Non-pigmented ciliary epithelial cell (primary cell): ENCODE measurements at places on chromosomes 2 and 18.

GRCh38 chr2:232477751-232478510 is 9.7 kb downstream of the ECEL1 start:
- no peak for DNase-seq

GRCh38 chr2:178401994-178402437 is 49.0 kb downstream of the PRKRA start:
- DNase-seq = no peak

DNA sequence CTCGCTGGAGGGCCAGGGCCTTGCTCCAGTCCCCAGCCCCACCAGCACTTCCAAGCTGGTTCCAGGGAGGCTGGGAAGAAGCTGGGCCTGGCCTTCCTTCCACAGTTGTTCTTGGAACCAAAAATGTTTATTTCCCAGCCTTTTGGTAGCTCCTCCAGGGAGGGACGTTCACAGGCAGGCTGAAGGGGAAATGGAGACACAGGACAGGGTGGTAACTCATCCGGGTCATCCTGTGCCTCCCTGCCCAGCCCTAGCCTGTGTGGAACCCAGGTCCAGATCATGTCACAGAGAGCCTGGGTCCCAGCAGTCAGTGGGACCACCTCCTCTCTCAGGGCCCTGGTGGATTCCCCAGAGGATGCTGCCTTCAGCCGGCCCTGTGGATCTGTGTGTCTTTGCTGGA is 12.5 kb upstream of the ARMC9 start:
- DNase-seq = no peak

DNA sequence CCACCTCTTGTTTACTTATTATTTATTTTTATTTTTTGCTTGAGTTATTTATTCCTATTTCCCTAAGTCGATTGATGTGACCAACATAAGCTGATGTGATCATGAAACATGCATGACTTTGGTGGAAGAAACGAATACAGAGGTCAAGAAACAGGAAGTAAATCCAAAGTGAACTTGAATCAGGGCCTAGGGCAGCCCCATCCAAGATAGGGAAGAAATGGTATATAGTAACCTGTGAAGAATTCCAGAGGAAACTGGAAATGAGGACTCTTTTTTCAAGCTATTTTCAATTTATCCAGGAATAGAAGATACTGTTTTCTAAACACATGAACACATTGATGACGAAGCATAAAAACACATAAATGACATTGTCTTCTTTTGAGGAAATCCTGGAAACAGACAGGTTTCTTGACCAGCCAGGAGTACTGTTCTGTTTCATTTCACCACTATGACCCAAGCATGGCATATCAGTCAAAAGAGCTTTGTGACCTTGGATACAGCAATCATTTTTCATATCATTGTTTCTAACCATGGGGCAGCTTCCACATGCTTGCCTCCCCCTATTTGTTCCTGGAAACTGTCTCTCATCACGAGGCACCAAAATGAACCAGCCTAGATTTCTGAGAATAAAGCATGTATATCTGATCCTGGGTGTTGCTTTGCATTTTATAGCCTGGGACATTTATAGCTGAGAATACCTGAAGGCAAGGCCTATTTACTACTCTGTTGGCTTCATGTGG is 9.1 kb upstream of the LCLAT1 start:
- no peak for DNase-seq

DNA sequence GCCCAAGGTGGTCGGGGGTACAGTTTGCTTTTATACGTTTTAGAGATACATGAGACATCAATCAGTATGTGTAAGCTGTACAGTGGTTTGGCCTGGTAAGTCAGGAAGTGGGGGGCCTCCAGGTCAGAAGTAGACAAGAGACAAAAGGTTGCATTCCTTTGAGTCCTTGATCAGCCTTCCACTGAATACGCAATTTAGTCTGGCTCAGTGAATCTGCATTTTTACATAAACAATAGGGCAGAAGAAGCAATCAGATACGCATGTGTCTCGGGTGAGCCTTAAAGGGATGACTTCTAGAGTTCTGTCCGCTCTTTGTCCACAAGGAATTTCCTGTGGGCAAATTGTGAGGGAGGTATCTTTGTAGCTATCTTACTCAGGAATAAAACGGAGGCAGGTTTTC is 87.2 kb downstream of the SOWAHC start:
- DNase-seq = no peak

DNA sequence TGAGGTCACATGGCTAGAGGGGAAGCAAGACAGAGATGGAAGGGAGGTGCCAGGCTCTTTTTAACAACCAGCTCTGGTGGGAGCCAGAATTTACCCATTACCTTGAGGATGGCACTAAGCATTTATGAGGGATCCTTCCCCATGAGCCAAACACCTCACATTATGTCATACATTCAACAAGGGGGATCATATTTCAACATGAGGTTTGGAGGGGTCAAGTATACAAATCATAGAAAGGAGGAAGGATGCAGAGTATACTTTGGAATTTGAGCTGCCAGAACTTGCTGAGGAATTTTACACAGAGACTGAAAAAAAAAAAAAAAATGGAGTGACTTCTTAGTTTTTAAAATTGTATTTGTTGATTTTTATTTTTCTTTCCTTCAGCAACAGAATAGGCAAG is 891.4 kb downstream of the CCDC85A start:
- no peak for DNase-seq

DNA sequence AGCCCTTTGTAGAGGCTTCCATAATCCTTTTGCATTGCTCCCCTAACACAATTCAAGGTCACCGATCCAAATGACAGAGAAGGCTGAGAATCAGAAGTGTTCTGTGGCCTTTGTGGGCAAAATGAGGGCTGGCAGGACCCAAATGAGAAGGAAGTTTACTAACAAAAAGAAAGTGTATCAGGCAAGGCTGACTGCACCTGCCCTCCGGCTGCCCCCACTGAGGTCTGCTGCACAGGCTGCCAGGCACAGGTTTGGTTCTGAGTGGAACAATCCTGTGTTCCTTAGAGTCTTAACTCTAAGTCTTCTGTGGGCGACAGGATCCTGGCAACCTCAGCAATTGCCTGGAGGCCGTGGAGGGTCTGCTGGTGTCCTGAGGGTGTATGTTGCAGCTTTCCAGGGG is 568.5 kb downstream of the CMPK2 start:
- no peak for DNase-seq

DNA sequence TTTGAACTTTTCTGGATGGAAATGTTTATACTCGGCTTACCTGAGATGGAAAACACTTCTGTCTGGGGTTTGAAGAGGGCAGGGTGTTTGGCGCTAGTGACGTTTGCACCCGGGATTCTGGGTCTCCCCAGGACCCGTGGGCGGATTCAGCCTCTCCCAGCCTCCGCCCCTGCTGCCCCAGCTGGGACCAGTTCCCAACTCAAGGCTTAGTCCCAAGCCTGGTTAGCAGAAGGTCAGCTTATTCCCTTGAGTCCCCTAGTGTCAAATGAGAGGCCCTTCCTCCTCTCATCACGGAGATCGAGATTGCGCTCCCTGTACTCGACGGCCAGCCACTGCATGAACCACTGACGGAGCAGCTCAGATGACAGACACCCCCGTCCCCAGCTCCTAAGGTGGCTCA is 123.2 kb downstream of the RTP5 start:
- no peak for DNase-seq

DNA sequence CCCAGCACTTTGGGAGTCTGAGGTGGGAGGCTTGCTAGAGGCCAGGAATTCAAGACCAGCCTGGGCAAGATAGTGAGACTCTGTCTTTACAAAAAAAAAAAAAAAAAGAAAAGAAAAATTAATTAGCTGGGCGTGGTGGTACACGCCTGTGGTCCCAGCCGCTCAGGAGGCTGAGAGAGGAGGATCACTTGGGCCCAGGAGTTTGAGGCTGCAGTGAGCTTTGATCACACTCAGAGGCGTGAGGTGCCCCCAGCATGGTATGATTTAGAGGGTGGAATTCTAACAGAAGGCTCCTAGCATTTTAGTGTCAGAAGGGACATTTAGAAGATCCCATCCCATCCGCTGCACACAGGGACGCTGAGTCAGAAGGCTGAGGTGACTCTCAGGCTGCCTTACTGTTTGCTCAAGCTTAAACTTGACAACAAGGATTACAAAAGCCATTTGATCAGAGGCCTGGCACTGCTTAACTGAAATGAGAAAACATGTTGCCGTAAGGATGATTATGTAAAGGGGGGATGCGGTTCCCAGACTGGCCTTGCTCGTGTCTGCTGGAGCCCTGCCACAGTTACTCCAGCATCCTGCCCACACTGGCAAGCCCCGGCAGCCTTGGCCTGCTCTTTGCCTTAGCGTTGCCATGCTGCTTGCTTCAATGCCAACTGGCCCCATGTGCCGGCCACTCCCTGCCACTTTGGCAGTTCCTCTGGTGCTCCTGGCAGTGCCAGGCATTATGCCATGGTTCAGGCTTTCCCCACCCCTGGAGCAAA is 45.6 kb upstream of the SLC1A4 start:
- no peak for DNase-seq

- no peak for DNase-seq
Observed at GRCh38 chr2:10469301-10469700, 21.2 kb upstream of the ODC1 start.

DNA sequence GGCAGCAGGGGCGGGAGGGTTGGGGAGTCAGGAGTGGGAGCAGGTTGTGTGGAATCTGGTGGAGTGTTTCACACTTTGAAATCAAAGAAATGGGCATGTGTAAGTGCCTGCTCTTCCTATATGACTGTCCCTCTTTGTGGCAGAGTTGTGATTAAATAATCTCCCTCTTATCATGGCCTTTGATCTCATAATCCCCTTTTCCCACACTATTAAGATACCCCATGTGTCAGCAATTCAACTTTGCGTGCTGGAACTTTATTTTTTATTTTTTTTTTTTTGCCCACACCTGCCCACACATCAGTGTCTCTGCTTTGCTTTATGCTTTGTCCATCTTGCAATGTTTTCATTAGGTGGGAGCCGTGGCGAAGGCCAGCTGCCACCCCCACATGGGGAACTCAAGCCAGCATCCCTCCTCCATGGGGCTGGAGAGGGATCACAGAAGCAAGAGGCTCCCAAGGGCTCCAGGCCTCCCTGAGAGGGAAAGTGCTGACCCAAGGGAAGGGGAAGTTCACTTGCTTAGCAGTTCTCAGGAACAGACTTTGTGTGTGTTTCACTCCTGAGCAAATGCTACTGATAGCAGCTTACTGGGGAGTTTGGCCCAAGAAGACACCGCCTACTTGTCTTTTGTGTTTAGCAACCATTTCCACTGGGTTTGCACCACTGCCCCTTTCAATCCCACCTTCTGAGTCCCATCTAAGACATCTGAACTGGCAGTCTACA is 243.4 kb downstream of the BCL11A start:
- DNase-seq = no peak

- DNase-seq = no peak
Observed at GRCh38 chr2:45705233-45705632, 53.8 kb downstream of the PRKCE start.

DNA sequence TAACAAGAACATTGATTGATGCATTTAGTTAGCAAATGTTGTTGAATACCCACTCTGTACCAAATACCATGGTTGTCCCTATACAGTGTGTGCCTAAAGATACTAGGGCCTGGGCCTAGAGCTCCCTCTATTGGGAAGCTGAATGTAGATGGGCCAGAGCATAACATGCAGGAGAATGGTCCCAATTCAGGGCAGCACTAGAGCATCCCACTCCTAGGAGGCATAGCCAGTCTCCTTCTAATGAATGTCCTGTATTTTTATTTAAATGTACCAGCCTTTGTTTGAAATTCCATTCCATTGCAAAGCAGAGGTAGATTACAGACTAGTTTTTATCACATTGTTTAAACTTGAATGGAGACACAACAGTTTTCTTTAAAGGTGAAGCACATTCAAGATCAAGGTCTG is 90.6 kb downstream of the FEZ2 start:
- no peak for DNase-seq

DNA sequence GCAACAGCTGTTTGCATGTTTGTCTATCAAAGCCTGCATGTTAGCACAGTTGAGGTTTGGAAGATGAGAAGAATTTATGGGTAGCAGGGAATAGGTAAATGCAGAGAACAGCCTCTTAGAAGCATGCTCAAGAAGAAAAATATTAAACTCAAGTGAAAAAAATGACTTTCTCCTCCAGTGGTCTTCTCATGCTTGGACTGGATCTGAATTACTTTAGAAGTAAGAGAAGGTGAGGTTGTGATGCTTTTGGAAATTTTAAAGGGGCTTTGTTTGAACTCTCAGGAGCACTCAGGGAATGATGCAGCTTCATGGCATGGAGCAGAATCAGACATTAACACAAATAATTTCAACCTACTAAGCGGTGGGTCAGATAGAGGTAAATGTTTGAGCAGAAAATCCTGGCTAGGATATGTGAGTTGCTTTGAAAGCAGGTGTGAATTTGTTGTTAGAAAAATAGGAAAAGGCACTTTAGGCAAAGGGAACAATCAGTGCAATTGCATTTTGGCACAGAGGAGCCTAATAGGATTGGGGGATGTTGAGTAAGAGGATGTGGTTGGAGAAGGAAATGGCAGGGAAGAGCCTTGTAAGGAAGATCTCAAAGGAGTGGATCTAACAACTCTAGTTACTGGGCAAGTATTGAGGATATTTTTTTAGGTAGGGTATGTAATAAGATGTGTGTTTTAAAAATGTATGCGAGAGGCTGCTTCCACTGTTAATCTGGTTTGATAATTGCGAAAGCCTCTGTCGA is 76.3 kb downstream of the DDX1 start:
- no peak for DNase-seq

DNA sequence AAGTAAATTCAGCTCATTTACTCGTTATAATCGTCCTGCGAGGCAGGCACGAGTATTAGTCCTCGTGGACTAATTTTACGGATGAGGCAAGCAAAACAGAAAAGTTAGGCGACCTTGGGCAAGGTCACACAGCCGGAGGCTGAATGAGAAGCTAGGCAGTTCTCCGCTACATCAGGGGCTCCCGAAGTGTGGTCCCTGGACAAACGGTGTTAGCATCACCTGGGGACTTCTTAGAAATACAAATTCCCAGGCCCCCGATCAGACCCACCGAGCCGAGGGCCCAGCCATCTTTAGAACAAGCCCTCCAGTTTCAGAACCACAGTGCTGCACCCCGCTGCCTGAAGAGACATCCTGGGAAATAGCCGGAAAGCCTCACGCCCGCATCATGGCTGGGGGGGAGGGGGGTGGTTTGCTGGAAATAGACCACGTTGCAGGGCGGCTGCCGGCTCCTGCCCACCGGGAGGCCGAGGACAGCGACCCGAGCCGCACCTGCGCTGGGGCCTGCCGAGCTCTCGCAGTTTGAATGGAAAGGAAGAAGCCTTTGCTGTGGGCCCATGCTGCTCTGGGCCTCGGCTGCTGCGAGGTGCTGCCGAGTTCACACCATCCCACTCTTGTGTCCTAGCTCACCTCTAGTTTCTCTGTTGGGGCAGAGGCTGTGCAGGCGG is 72.2 kb downstream of the TFCP2L1 start:
- no peak for DNase-seq

- no peak for DNase-seq
Observed at GRCh38 chr2:239250216-239251081, 150.4 kb downstream of the HDAC4 start.
